Activated CD8-positive, alpha-beta T cell treated with anti-CD3 and anti-CD28 coated beads, Interleukin-2, amount 10 ng/mL, durations not matched to agents 7 days and 5 days (primary cell): ENCODE measurements at places on chromosomes 4 and X. TPM values are rescaled to one million over a fixed set of nuclear protein-coding genes. Genes with fewer than 3 reads are reported as not detected.
A peak's percentile ranks its signal among the peaks of the same experiment; 100 is the strongest.

GRCh38 chr4:95411371-95412088 is 137.2 kb downstream of the UNC5C start:
- DNase-seq = no peak

DNA sequence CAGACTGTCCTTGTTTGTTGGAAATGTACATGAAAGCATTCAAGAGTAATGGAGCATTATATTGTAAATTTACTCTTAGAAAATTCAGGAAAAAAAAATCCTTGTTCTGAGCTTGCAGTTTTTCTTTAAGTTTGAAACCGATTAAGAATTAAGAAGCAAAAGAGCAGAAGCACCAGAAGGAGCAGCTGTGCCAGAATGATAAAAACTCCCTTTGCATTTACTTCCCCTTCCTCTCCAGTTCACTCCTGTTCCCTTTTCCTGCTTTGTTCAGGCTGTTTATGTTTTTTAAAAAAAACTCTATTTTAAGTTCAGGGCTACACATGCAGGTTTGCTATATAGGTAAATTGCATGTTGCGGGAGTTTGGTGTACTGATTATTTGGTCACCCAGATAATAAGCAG is 90.3 kb downstream of the ATOH1 start:
- DNase-seq = no peak

- DNase-seq = peak; percentile 48
Measured at GRCh38 chr4:81052119-81053068, 21.9 kb downstream of the BMP3 start.

DNA sequence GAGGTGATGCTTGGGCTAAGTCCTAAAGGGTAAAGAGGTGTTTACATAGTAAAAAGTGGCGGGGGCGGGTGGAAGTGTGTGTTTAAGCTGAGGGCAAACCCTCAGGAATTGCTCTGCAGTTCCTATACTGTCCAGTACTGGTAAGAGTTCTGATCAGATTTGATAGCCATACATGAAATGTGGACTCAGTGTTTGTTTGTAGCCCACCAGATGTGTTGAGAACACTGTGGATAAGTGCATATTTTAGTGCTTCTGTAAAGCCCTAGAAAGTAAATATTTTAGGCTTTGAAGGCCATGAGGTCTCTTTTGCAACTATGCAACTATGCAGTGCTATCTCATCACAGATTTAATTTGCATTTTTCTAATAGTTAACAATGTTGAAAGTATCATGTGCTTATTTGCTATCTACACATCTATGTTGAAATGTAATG is 80.7 kb upstream of the EOLA2 start:
- DNase-seq = no peak

DNA sequence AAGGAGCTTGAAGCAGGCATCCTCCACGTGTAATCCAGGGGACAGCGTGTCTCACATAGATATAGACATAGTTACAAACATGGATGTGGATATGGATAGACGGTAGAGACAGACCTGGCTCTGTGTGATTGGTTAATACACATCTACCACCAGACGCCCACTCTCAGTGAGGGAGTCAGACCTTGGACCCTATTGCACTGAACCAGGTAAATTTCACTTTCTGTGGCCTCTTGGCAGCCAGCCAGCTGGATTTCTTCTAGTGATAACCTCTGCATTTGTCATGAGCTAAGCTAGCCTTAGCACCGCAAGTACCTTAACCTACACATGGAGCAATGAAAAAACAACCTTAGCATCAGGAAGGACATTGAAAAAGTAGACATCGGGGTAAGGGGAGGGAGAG is 79.2 kb upstream of the ACSL4 start:
- no peak for DNase-seq

GRCh38 chrX:104324461-104325212 is 69.9 kb upstream of the ESX1 start:
- no peak for DNase-seq

- DNase-seq = no peak
Measured at GRCh38 chrX:44989995-44990770, 117.2 kb downstream of the KDM6A start.

- no peak for DNase-seq
Measured at GRCh38 chrX:121195719-121196118, 148.3 kb downstream of the GLUD2 start.

DNA sequence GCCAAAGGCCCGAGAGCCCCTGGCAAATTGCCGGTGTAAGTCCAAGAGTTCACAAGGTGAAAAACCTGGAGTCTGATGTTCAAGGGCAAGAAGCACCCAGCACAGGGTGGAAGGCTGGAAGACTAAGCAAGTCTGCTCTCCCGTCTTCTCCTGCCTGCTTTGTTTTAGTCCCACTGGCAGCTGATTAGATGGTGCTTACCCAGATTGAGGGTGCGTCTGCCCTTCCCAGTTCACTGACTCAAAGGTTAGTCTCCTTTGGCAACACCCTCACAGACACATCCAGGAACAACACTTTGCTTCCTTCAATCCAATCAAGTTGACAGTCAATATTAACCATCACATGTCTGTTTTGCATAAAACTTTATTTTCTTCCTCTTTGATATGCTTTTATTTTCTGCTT is 157.4 kb downstream of the HS3ST1 start:
- no peak for DNase-seq

DNA sequence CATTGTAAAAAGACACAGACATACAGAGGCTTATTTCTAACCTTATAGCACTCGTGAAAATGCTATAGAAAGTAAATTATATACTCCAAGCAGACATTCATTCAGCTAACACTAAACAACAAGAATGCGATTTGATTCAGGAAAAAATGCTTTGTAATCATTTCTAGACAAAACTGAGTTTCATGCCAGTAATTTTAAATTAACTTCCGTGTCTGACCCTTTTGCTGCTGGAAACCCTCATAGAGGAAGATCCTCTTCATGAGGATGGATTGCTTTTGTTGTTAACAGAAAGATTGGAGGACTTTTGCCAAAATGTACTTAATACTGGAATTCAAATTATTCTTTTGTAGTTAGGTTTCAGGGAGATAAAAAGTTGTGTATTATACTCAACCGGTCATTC is 43.3 kb downstream of the GUCY1A1 start:
- DNase-seq = no peak

GRCh38 chrX:20402956-20403355 is 136.2 kb upstream of the RPS6KA3 start:
- DNase-seq = no peak

- no peak for DNase-seq
Measured at GRCh38 chrX:2854918-2855317, 26.2 kb downstream of the GYG2 start.

GRCh38 chrX:23317799-23318724 is 16.6 kb upstream of the PTCHD1 start:
- peak; percentile 36 for DNase-seq

DNA sequence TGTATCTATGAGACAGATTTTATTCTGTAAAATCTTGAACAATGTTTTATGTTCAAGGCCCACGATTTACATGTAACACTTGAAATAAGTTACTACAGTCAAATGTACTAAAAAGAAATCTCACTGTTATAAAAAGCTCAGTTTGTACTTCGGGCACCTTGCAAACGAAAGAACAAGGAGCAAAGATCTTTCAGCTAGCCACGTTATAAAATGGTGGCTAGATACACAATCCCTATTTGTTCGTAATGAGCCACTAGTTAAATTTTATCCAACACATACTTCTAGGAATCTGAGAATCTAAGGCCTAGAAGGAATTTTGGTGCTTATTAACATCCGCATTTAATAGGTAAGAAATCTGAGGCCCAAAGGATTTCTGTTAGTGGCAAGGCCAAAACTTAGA is 2.5 kb downstream of the ARHGEF9 start:
- no peak for DNase-seq

- DNase-seq = no peak
Measured at GRCh38 chr4:77801260-77801608, 17.9 kb downstream of the CNOT6L start.

GRCh38 chr4:8349664-8350236 is 80.2 kb downstream of the HTRA3 start:
- no peak for DNase-seq

DNA sequence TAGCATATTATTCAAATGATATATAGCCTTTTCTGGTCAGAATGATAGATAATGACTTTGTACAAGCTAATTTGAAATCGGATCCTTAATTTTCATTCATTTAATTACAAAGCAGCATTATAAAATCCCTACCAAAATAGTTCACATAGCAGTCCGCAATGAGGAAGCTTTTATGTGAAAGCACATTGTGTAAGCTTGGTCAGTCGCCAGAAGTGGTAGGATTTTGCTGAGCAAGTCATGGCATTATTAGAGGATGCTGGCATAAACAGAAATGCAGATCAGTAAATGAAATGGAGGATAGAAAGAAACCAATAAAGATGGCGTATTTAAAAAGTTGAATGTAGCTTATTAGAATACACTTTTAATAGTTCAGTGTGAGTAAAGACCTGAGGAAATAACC is 93.2 kb upstream of the DIAPH2 start:
- DNase-seq = no peak

DNA sequence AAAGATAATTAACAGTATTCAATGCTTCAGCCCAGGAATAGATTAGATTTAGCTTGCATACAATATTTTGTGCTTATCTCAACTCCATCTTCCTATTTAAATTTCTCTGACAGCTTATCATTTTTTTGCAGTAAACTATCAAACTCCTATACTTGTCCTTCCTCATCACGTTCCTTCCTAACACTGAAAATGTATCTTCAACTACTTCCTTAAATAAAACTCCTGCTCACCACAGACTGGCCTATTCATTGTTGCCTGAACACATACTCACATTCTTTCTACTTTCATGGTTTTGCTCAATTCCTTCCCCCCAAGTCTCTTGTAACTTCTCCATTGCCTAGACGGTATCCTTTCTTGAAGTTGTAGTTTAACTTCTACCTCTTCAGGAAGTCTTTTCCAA is 28.5 kb upstream of the PTPN13 start:
- DNase-seq = no peak

GRCh38 chrX:17616936-17617335 is 120.4 kb upstream of the SCML1 start:
- DNase-seq = no peak

- no peak for DNase-seq
Measured at GRCh38 chrX:47577901-47578300, 4.3 kb upstream of the TIMP1 start.

DNA sequence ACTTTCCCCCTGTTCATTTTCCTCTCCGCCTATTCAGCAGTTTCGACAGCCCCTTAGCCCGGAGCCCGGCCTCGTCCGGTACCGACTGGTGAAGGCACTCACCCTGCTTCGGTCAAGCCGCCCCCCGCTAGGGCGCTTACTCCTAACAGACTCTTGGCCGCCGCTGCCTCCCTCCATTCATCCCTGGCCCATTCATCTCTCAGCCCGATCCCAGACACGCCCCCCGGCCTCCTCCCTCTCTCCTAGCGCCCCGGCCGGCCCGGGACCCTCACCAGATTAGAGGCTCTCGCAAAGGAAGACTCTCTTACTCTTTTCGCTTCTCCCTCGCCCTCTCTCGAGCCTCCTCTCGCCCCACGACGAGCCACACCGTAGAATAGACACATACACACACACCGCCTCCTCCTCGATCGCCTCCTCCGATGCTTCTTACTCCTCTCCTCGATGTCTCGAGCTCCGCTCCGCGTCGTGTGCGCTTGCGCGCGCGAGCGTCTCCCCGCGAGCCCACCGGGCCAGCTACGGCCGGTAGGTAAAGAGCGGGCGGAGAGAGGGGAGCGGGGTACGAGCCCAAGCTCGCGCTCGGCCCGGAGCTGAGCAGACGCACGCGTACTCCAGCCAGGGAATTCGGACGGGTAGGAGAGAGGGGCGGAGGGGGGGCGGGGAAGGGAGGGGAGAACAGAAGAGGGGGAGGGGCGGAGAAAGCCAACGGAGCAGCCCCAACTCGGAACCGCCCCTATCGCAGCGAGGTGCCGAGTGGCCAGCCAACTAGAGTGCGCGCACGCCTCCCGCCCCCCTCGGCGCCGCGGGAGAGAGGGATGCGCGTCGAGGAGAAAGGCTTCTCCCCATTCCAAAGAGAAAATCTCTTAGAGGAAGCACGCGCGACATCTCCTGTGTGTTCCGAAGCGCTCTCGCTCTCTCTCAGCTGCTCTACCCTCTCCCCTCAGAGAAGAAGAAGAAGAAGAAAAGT is at the start of gene WNK3:
Gene WNK3, minus strand, starts transcription at position 633 of the 964 bp plus-strand sequence.
- peak; percentile 31 for DNase-seq

DNA sequence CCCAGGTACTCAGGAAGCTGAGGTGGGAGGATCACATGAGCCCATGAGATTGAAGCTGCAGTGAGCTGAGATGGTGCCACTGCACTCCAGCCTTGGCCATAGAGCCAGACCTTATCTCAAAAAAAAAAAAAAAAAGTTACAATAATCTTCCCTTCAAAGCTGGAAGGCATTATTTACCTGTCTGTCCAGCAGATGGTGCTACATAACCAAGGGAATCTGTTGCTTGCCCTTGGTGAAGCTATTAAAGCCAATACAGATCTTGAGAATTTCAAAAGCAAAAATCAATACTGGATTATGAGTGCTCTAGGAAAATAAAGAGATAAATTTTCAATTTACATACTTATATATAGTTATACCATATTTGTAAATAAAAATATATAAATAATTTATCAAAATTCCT is 25.9 kb downstream of the PKD2 start:
- DNase-seq = peak; percentile 61

GRCh38 chrX:111445485-111445884 is 33.5 kb upstream of the DCX start:
- no peak for DNase-seq

- no peak for DNase-seq
Measured at GRCh38 chr4:120842031-120842430, 80.5 kb downstream of the PRDM5 start.

- DNase-seq = no peak
Measured at GRCh38 chrX:49188468-49189076, 2.4 kb upstream of the PRICKLE3 start.

- DNase-seq = no peak
Measured at GRCh38 chr4:78735697-78736096, 40.5 kb upstream of the BMP2K start.

DNA sequence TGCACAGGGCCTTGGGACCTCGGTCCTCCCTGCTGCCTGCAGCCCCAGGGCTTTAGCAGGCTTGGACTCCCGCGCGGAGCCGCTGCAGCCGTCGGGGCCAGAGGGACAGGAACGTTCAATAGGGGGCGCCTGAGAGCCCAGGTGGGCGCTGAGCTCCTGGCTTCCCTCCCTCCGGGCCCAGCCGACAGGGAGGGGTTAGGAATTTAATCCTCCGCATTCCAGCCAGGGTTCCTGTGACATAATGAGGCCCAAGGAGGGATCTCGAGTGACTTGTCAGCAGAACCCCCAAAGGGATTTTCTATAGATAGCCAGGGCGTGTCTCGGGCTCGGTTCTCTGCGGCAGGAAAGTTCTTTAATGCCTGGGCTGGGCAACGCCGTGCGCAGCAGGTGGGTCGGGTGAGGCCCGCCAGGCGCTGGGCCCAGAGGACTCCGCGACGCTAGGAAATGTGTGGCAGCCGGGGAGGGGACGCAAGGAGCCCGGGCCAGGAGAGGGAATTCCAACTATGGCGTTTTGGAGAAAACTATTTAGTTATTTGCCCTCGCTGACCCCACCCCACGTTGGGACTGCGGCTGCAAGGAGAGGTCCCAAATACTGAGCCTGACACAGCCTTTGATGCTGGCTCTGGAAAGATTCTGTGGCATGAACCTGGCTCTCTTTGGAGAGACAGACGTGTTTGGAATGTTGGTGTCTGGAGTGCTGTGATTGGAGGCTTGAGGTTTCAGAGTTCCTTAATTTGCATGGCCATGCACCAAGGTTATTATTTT is 285.2 kb upstream of the GATB start:
- DNase-seq = peak; percentile 26

- DNase-seq = no peak
Measured at GRCh38 chr4:142383800-142384470, 462.2 kb downstream of the INPP4B start.

Gene RRH
- total RNA-seq = 0.26 TPM

Gene PNMA5
- total RNA-seq = not detected

Gene MTMR8
- total RNA-seq = 4.8 TPM

Gene TEX13C
- total RNA-seq = not detected

Gene FAM241A
- total RNA-seq = 1.3 TPM

Gene TMEM255A
- total RNA-seq = not detected

Gene PRSS12
- total RNA-seq = not detected

Gene WDR44
- total RNA-seq = 26.5 TPM

Gene UTP3
- total RNA-seq = 38.7 TPM
